ENCODE measurements at places on chromosomes 3 and 15.

- DNase-seq: no peak
These were observed 397.7 kb upstream of the EPHA6 start for GRCh38 chr3:96416549-96417255.

GRCh38 chr3:172550347-172550943, 27.2 kb upstream of the TNFSF10 start:
- DNase-seq: peak; percentile 94

GRCh38 chr3:184505076-184505878, 56.3 kb upstream of the EPHB3 start:
- no peak for DNase-seq

DNA sequence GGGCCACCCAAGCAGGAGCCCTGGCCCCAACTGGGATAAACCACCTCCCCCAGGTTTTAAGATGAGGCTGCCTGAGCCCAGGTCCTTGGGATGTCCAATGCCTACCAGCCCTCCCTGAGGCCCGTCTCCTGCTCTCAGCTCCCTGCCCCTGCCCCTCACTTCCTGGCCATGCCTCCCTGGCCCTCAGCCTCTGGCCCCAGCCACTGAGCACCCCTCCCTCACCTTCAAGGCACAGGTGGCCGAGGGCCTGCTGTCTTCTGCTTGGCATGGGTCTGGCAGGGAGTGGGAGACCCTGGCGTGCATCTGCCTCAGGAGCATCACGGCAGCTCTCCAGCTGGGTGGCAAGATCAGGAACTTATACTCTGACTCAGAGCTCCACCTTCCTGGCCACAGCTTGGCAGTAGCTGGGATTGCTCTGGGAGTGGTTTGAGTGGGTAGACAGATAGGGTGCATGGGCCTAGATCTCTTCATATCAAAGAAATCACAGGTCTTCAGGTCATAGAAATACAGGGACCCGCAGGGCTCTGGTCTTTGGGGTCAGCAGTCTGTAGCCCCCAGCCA, at the start of gene PLA2G4E:
TSS of gene PLA2G4E (minus strand) at position 330 of the 561 bp plus-strand sequence. CDS start at position 318, 12 bp downstream.
- no peak for DNase-seq

- no peak for DNase-seq
These were observed 39.8 kb downstream of the CADM2 start for GRCh38 chr3:84998545-84998944.
